ENCODE measurements at places on chromosomes 1 and 21.

GRCh38 chr1:103108376-103109150 lies at the start of gene COL11A1:
Gene COL11A1 (minus strand): TSS chr1:103108522. CDS start chr1:103108178, 344 bp downstream.
- DNase-seq, result no peak

DNA sequence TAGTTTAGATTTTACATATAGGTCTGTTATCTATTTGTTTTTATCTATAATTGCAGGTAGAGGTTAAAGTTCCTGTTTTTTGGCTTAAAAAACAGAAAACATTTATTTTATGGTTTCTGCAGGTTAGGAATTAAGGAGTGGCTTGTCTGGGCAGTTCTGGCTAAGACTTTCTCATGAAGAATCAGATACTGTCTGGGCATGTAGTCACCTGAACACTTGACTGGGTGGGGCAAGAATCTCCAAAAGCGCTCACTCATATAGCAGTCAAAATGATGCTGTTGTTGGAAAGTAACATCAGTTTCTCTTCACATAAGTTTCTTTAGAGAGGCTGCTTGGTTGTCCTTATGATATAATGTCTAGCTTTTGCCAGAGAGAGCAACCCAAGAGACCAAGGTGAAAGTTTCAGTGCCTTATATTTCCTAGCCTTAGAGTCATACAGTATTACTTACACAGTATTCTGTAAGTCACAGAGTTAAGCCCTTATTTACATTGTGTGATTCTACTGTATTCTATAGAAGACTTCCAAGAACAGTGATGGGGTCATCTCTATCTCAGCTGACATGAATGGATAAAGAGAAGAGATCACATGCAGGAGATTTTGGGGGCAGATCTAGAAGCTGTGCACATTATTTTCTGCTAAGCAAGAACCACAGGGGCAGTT lies 125.4 kb upstream of the GPR52 start:
- no peak for DNase-seq

GRCh38 chr1:152053375-152053774 lies 16.6 kb upstream of the S100A11 start:
- DNase-seq, result no peak

DNA sequence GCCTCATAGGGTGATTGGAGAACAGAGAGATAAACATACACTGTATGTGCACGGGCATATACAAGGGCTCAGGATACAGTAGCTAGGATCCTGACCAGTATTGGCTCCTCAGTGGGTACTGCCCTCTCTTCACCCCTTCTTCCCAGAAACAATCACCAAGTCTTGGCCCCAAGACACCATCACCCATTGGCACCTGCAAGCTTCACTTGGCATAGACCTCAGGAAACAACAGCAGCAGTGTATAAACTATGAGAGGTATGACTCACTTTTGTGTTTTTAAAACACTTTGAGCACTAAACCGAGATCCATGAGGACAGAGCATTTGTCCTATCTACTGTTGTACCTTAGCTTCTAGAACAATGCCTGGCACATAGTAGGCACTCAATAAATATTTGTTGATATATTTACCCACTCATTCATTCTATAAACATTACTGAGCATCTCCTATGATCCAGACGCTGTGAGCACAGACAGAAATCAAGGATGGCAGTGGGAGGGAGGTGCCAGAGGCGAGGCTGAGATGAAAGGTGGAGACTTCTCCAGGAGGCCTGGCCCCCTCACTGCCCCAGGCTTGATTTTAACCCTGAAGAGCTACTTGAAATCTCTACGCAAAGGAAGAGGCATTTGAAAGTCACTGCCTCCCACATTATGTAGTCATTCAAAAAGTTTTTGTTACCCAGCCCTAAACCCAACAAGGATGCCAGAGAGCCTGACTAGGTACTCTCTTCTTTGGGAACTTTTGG lies 95.2 kb downstream of the CAMK2N1 start:
- DNase-seq, result no peak

DNA sequence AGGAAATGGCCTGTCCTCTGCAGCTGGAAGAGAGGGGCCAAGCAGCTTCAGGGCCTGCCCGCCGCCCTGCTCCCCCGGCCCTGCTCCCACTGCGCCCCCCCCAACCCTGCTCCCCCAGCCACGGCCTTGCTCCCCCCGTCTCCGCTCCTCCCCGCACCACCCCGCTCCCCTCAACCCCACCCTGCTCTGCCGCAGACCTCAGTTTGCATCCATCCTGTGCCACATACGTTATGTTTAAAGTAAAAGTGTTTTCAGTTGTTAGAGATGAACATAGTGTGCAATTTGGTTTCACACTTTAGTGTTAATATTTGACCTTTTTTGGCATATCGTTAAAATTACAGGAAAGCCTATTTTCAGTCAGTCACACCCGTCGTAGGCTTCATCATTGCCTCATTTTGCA lies 34.1 kb upstream of the DIP2A start:
- DNase-seq, result no peak

DNA sequence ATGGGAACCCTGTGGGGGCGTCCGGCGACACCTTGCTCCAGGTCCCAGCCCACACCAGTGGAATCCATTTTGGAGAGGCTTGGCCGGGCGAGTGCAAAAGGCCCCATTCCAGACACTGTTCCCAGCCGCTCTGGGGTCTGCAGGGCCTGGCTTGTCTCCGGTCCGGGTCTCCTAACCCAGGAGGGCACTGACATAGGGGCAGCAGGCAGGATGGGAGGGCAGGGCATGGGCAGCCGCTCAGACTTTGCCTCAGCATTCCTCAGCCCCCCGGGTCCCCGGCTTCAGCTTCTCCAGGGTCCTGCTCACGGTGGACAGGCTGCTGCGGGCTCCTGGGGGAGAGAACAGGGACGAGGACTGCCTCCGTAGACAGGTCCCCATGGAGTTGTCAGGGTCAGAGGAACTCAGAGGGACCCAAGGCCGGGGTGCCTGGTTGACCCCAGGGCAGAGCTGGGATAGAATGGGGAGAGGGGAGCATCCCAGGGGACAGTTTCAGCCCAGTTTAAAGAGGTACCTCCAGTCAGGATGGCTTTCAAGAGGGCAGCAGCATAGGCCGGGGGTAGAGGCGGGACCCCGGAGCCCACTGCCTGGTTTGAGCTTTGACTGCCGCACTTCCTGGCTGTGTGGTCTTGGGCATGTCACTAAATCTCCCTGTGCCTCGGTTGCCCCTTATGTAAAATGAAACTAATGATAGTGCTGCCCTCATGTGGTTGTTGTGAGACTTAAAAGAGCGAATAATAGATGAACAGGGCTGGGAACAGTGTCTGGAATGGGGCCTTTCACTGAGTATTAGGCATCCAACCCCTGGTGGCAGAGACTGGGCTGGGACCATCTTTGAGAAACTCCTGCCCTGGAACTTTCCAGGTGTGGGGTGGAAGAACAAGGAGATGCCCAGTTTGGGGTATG lies 3.7 kb downstream of the KNCN start:
- DNase-seq, result no peak

DNA sequence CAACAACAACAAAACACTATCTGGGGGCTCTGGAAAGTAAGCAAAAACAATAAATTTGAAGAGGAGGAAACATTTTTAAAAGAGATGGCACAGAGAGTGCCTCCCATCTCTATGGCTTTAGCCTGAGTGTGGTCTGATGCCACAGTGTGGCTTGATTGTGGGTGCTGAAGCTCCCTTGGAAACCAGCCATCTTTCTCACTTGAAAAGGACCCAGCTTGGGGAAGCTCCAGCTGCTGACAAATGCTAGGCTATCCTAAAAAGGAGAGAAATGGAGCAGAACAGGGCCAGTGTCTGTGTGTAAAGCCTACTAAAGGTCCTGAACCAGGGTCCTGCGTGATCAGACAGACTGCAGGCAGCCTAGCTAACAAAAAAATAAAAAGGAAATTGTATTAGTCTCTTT lies 642.0 kb upstream of the PTBP2 start:
- DNase-seq, result no peak

DNA sequence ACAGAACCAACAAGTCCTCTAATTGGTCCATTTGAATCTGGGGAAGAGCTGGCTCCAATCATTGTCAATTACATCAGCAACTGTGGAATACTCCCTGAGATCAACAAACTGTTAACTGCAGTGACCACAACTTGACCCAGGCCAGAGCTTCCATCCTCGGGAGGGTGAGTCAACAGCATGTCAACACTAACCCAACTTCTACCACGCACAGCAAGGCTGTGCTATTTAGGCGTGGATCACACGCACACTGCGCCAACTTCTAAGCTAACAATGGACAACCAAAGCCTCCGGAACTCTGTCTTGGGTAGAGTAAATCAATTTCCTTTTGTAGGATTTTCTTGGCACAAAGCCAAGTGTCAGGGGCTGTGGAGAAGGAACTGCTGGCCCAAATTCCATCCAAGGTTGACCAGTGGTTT lies 30.4 kb downstream of the APP start:
- DNase-seq, result no peak

DNA sequence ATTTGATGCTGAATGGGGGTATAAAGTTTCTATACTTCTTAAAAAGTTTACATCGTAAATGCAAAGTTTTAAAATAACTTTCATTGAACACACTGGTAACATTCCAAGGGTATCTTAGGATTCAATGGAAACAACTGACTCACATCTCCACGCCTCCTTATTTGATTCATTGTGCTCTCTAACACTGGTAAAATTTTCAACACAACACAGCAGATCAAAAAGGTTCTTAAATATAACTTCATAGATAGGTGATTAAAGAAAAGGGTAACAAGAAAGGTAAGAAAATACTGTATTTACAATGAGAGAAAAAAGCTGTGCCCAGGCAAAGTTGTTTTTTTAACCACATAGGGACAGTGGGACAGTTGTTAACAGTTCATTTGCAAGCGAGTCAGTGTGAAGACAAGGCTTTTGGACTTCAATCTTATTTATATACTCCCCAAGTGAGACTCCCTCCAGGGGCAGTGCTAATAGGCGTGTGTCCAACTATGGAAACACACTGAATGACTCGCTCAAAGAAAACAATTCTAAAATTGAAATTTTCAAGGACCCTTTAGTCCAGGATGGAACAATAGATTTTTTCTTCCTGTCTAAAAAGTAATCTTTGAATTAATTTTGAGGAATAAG lies 140.5 kb downstream of the TIAM1 start:
- DNase-seq, result no peak
